Astrocyte (in vitro differentiated cells and primary cell): ENCODE measurements at places on chromosomes 1 and 21.

GRCh38 chr1:52676249-52676903 lies 21.8 kb downstream of the COA7 start:
- no peak overlapping the region for H3K27ac ChIP-seq
- H3K4me1 ChIP-seq: peaks cover 7% of the 10 kb centered on the region
- no peaks in the 10 kb centered on the region for H3K27me3 ChIP-seq
- no peak overlapping the region for H3K4me3 ChIP-seq
- no peak for DNase-seq

DNA sequence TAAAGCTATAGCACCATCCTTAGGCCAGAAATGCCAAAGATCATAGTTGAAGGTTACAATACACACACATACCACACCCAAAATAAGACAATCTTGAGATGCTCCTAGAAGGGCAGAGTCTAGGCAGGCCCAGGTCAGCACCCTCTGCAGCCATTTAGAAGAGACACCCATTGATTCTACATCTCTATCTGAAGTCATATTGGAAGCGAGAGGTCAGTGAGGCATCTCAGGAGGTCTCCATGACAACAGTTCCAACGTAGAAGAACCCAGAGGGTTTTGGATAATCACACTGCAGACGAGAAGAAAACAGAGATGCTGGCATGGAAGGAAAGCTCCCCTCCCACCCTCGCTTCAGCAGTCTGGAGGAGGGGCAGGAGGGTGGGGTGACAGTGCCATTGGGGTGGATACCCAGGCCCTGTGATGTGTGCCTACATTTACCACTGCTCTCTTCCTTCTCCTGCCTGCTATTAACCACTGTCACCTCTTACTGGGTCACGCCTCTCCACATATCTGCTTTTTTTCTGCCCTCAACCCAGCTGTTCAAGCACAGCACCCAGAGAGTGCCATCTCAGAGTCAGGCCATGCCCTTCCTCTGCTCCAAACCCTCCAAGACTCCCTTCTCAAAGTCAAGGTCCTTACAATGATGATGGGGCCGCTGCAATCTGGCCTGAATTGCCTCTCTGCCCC lies 6.2 kb downstream of the TMCO4 start:
- no peak for DNase-seq
- H3K27me3 ChIP-seq: no peaks in the 10 kb centered on the region

DNA sequence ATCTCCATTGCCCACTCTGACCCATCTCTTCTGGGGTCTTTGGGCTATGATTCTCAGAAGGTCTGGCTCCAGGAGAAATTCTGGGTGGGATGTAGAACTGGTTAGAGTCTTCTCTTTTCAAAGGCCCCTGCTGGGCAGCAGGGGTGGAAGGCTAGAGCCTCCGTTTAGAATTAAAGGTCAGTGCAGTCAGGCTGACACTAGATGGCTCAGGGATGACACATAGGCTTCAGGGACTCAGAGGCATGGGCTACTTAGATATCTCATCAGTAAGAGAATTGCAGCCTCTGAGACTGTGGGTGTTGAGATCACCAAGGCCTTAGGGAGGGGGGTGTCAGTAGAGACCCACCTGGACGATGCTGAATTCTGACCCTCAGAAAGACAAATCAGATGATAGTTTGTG lies 12.6 kb upstream of the PPM1J start:
- DNase-seq: no peak
- no peaks in the 10 kb centered on the region for H3K36me3 ChIP-seq
- H3K27ac ChIP-seq: no peak overlapping the region
- H3K4me3 ChIP-seq: no peak overlapping the region
- H3K4me1 ChIP-seq: peaks cover 8% of the 10 kb centered on the region
- H3K27me3 ChIP-seq: no peaks in the 10 kb centered on the region

- no peak for DNase-seq
- H3K36me3 ChIP-seq: peaks cover under 1% of the 10 kb centered on the region
- no peak overlapping the region for H3K4me3 ChIP-seq
- H3K27ac ChIP-seq: no peak overlapping the region
- peaks cover 13% of the 10 kb centered on the region for H3K4me1 ChIP-seq
- H3K27me3 ChIP-seq: no peaks in the 10 kb centered on the region
Observed at GRCh38 chr21:44764319-44765230, 37.0 kb downstream of the UBE2G2 start.

DNA sequence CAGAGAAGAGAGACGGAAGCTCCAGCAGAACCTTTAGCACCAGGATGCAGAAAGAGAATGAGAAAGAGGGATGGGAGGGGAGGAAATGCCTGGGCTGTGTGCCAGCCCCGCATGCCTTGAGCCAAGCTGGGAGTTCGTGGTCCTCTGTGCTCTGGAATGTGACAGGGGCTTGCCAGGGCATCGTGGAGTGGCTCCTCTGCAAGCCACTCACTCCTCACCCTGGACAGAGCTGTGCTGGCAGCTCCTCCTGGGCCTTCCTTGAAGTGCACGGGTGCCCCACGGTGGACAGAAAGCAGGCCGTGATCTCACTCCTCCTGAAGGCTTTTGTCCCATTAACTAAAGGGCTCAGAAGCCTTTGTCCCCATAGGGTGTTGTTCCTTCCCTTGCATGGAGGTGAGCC lies 34.8 kb upstream of the PRELP start:
- no peak overlapping the region for H3K4me3 ChIP-seq
- peaks cover 7% of the 10 kb centered on the region for H3K4me1 ChIP-seq
- DNase-seq: peak; percentile 58
- H3K27me3 ChIP-seq: peaks cover 17% of the 10 kb centered on the region
- H3K36me3 ChIP-seq: no peaks in the 10 kb centered on the region

- no peaks in the 10 kb centered on the region for H3K36me3 ChIP-seq
- H3K4me3 ChIP-seq: no peak overlapping the region
- no peak overlapping the region for H3K27ac ChIP-seq
- H3K4me1 ChIP-seq: peaks cover 3% of the 10 kb centered on the region
- H3K27me3 ChIP-seq: no peaks in the 10 kb centered on the region
- DNase-seq: no peak
Observed at GRCh38 chr1:55322842-55323241, 107.7 kb upstream of the USP24 start.

DNA sequence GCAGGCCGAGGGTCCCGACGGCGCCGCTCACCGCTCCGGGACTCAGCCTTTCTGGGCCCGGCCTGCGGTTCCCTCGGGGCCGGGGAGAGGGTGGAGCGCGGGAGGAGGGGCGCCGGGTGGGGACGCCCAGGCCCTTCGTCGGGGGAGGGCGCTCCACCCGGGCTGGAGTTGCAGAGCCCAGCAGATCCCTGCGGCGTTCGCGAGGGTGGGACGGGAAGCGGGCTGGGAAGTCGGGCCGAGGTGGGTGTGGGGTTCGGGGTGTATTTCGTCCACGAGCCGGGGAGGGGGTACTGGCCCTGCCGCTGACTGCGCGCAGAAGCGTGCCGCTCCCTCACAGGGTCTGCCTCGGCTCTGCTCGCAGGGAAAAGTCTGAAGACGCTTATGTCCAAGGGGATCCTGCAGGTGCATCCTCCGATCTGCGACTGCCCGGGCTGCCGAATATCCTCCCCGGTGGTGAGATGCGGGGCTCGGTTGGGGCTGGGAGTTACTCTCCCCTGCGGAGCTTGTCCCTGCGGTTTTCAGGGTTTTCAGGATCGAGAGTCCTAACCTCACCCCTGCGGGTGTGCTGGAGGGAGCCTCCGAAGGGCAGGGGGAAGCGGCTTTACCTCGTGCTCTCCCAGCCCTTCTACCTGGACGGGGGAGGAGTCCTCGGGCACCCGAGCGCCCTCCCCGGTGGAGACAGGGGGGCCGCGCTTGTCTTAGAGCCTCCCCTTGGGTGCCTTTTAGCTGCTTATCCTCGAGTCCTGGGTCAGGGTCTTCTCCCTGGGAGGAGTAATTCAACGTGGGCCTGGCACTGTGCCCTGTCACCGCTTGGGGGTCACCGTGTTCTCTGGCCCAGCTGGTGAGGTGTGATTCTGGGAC lies 2.1 kb downstream of the SAMD11 start:
- peak overlapping the region; percentile 51 for H3K4me3 ChIP-seq
- H3K4me1 ChIP-seq: peaks cover 17% of the 10 kb centered on the region
- no peak overlapping the region for H3K27ac ChIP-seq
- no peaks in the 10 kb centered on the region for H3K36me3 ChIP-seq
- H3K27me3 ChIP-seq: peaks cover 13% of the 10 kb centered on the region
- DNase-seq: peak; percentile 49

- H3K4me3 ChIP-seq: no peak within 1 kb of the TSS
- no peaks in the 10 kb centered on the region for H3K4me1 ChIP-seq
- DNase-seq: no peak
- H3K27ac ChIP-seq: no peak within 1 kb of the TSS
- no peaks in the 10 kb centered on the region for H3K27me3 ChIP-seq
- H3K36me3 ChIP-seq: no peaks in the 10 kb centered on the region
Observed at GRCh38 chr1:203765029-203765837, at the start of gene LAX1. LAX1 (plus strand) TSS chr1:203765183; CDS start chr1:203765566, 383 bp downstream.

DNA sequence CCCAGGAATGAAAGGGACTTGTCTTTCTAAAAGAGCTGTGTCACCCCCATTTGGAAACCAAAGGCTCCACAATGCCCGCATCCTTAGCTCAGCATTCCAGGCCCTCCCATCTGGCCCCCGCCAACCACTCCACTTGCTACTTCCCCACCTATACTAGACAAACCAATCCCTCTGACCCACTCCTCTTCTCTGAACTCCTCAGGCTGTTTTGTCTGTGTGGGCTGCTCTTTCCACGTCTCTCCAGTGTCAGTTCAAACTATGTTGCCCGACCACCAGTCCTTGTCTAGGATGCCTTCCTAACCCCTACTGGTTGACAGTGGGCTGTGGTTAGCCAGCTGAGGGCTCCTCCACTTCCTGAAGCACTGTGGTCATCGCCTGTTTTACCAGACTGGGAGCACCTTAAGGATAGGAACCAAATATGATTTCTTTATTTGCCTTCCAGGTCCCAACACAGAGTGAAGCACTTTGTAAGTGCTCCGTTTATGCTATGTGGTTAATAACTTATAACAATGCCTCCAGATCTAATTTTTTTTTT lies 8.1 kb upstream of the COA7 start:
- no peaks in the 10 kb centered on the region for H3K36me3 ChIP-seq
- H3K4me3 ChIP-seq: no peak overlapping the region
- H3K27ac ChIP-seq: no peak overlapping the region
- DNase-seq: no peak
- H3K4me1 ChIP-seq: peaks cover 10% of the 10 kb centered on the region
- H3K27me3 ChIP-seq: no peaks in the 10 kb centered on the region

- DNase-seq: no peak
- H3K27ac ChIP-seq: no peak overlapping the region
- no peaks in the 10 kb centered on the region for H3K4me1 ChIP-seq
- H3K27me3 ChIP-seq: peaks cover 2% of the 10 kb centered on the region
- no peaks in the 10 kb centered on the region for H3K36me3 ChIP-seq
Observed at GRCh38 chr1:201223852-201224665, 33.4 kb downstream of the IGFN1 start.

GRCh38 chr1:246705368-246705767 lies 18.8 kb upstream of the SCCPDH start:
- DNase-seq: peak; percentile 96
- H3K27me3 ChIP-seq: no peaks in the 10 kb centered on the region
- no peak overlapping the region for H3K4me3 ChIP-seq
- peak overlapping the region; percentile 78 for H3K27ac ChIP-seq
- H3K36me3 ChIP-seq: no peaks in the 10 kb centered on the region

GRCh38 chr1:116986421-116987255 lies 14.9 kb upstream of the CD101 start:
- no peak overlapping the region for H3K27ac ChIP-seq
- DNase-seq: no peak
- no peaks in the 10 kb centered on the region for H3K36me3 ChIP-seq

DNA sequence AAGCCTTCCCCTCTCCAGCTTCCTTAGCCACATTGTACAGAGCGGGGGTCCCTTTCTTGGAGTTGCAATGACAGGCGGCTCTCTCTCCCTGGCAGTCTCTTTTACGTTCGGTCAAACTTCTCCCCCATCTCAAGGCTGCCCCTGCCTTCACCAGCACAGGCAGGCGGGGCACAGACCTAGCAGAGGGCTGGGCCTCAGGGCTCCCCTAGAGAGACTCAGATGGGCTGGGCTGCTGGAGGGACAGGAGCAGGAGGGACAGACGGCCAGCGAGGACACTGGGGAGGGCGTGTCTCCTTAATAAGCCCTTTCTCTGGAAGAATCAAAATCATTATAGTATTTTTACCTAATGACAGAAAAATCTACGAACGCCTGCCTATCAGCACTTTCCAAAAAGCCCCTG lies 79.6 kb downstream of the CASZ1 start:
- no peak for DNase-seq
- no peak overlapping the region for H3K4me3 ChIP-seq
- H3K4me1 ChIP-seq: no peaks in the 10 kb centered on the region
- H3K27ac ChIP-seq: no peak overlapping the region
- H3K36me3 ChIP-seq: no peaks in the 10 kb centered on the region

- H3K4me1 ChIP-seq: peaks cover 18% of the 10 kb centered on the region
- H3K27me3 ChIP-seq: peaks cover 45% of the 10 kb centered on the region
- H3K36me3 ChIP-seq: no peaks in the 10 kb centered on the region
Observed at GRCh38 chr1:179809506-179810366, 66.6 kb downstream of the FAM163A start.

DNA sequence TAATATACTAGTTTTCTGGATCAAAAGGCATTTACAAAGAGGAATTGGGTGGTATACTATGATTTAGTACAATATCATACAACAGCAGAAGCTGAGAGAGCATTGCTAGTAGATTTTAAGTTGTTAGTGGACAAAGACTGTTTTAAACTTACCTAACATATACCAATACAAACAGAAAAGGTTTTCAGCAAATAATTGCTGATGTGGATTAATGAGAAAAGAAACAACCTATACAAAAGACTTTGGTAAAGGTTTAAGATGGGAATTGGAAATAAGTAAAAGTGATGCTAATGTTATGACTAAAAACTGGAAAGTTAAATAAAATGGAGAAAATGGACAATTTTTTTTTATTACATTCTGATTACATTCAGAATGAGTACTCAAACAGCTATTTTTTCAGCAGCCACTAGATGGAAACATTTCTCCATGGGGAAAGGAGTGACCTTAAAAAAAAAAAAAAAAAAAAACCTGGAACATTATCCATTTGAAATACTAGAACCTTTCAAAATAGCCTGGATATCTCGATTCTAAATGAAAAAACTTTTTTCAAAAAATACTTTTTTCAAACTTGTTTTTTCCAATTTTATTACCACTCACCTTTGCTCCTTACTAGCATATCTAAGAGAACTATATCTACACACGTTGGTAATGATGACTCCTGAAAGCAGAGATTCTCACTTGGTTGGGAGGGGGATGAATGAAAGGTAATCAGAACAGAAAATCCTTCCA lies 55.4 kb downstream of the EPRS1 start:
- DNase-seq: peak; percentile 14
- no peak overlapping the region for H3K4me3 ChIP-seq
- H3K4me1 ChIP-seq: no peaks in the 10 kb centered on the region
- H3K27me3 ChIP-seq: no peaks in the 10 kb centered on the region

DNA sequence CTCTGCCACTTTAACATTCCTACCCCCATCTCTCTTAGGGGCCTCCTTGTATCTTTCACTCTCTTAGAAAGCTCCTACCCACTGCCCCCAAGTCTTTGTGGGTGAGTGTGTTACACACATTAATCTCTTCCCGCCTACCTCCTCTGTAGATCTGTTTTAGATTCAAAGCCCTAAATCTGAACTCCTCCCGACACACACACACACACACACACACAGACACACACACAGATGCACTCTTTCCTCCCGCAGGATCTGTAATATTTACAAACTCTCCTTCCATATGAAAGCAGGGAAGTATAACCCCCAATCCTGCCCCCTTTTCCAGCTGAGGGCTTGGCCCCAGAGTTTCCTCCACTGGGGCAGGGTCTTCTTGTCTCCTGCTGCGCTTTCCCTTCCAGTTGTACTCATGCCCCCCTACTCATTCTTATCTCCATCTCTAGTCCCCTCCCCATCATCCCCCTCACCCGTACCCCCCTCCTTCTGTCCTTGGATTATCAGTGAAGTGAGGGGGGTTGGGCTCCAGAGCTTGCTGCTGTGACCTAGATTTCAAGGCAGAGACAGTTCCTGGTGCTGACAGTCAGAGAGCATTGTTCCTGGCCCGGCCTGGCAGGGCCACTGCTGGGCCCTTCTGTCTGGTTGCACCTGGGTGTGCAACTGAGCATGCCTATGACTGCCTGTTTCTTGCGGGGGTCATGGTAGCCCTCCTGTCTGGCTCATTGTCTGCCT lies 4.3 kb downstream of the PEA15 start:
- peak overlapping the region; percentile 36 for H3K27ac ChIP-seq
- peaks cover 51% of the 10 kb centered on the region for H3K4me1 ChIP-seq
